SJSA1 (cell line): ENCODE measurements at places on chromosomes 5 and 9.
A peak's percentile ranks its signal among the peaks of the same experiment; 100 is the strongest.

GRCh38 chr5:60248901-60249300 lies 355.4 kb upstream of the PDE4D start:
- no peak for DNase-seq

DNA sequence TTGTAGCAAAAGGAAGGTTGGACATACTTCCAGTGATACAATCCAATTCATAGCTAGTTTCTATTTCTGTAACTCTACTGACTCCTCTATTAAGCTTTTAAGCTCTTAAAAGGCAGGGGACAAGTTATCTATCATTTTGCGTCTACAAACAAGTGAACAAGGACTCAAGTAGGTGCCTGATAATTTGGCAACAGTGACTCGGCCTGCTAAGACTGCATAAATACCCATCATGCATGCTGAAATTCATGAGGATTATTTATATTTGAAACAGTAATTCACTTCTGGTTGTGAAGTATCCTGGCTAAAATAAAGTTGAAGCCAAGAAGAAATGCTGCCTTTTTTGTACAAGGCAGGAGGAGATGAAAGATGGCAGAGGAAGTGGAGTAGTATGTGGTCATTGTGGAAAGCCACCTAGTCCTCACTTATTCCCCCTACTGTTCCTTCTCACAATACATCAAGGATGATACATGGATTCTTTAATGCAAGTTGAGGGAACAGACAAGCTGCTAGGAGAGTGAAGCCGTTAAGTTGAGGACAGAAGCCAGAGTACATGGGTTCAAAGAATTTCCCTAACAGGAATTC lies 74.0 kb downstream of the MRPS27 start:
- peak; percentile 30 for DNase-seq

- DNase-seq, result no peak
Measured at GRCh38 chr9:1051584-1052275, 1.6 kb downstream of the DMRT2 start.

DNA sequence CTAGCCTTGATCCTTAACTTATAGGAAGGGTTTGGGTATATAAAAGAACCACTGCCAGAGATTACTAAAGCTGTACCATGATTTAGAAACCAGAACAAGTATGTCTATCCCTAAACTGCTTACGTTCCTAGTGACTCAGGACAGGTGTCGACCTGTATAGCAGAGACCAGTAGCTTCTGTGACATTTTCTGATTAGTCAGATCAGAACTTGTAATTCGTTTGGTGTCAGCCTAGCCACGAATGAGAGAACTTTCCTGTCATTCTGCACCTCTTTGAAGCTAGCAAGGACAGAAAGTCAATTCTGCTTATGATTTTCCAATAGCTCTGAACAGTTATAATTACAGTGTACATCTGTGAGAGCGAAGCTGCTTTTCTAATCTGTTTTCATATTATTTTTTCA lies 39.5 kb downstream of the PRKACG start:
- DNase-seq, result no peak

- no peak for DNase-seq
Measured at GRCh38 chr9:134005381-134005780, 13.3 kb upstream of the VAV2 start.

GRCh38 chr5:132114150-132115121 lies 40.8 kb downstream of the CSF2 start:
- no peak for DNase-seq

- DNase-seq, result no peak
Measured at GRCh38 chr9:104575456-104575855, 6.5 kb downstream of the OR13C8 start.

DNA sequence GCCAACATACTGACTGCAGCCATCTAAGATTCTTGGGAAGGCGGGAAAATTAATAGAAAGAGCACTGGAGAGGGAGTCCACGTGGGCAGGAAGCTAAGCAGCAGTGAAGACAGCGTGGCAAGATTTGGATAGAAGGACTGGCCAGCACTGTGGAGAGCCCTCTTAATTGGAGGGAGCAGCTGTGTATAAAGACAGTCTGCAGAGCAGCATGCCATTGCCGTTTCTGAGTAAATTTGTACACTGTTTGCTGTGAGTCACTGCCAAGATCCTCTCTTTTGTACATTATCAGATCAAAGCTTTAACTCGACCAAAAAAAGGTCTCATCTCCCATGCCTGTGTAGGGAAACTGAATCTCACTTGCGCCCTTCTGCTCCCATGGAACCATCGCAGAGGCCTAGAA lies 45.3 kb downstream of the INSYN2B start:
- DNase-seq, result no peak

GRCh38 chr5:95976606-95977005 lies 15.0 kb upstream of the ELL2 start:
- no peak for DNase-seq
